ENCODE measurements at places on chromosomes 1 and 21.

DNA sequence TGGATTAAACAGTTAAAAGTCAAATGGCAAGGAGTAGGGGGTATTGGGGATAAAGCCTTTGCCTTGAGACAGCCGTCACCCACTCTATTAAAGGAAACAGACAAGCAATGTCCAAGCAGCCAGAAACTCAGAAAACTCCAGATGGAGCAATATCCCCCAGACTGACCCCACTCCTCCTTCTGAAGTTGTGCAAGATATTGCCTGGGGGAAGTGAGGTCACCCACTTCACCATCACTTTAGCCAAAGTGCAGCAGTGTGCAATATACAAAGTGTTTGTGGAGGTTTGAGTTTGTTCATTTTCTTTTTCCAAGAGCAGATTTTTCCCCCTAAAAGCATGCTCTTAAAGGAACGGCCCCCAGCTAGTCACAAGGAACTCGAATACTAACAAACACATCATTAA, 125.1 kb downstream of the ETS2 start:
- DNase-seq = no peak

- DNase-seq = no peak
These were observed 1298.8 kb downstream of the PLA2G4A start for GRCh38 chr1:188127507-188127906.

GRCh38 chr1:168473126-168473525, 70.7 kb downstream of the XCL2 start:
- DNase-seq = no peak

- DNase-seq = no peak
These were observed 22.1 kb downstream of the BATF3 start for GRCh38 chr1:212677573-212677972.

DNA sequence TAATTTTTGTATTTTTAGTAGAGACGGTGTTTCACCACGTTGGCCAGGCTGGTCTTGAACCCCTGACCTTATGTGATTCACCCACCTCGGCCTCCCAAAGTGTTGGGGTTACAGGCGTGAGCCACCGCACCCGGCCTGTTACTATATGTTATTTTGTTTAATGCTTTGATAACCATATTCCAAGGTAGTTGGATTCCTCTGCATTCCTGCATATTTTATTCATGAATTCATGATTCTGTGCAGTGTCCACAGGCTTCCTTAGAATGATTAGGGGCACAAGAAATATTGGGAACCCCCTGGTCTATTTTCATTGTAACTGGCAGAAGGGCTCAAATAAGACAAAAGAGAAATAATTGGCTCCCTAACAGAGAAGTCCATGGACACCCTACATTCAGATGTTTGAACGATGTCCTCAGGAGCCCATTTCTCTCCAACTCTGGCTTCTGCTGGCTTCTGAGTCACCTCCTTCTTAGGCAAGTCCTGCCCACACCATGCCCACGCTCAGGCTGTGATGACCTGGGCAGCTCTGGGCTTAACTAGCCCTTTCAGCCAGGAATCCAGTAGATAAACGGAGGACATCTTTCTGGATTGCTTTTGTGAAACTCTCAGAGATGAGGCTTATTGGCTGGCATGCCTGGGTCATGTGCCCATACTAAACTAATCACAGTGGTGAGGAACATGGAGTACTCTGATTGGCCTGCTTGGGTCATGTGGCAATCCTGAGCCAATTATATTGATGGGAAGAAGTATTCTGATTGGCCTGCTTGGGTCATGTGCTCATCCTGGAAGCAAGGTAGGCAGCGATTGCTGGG, 32.6 kb downstream of the TNFRSF8 start:
- DNase-seq = peak; percentile 84

DNA sequence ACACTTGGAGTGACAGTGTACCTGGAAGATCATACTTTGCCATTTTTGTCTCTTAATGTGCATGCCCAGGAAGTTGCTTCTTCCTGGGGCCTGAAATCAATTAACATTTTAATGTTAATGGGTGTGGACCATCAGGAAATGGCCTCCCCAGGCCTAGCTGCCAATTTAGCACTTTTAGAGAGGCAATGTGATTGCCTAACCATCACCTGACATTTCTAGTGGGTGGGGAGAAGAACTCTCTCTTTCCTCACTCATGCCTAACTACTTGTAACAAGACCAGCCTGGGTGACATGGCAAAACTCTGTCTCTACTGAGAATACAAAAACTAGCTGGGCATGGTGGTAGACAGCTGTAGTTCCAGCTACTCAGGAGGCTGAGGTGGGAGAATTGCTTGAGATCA, 549.0 kb upstream of the RGS18 start:
- DNase-seq = no peak

DNA sequence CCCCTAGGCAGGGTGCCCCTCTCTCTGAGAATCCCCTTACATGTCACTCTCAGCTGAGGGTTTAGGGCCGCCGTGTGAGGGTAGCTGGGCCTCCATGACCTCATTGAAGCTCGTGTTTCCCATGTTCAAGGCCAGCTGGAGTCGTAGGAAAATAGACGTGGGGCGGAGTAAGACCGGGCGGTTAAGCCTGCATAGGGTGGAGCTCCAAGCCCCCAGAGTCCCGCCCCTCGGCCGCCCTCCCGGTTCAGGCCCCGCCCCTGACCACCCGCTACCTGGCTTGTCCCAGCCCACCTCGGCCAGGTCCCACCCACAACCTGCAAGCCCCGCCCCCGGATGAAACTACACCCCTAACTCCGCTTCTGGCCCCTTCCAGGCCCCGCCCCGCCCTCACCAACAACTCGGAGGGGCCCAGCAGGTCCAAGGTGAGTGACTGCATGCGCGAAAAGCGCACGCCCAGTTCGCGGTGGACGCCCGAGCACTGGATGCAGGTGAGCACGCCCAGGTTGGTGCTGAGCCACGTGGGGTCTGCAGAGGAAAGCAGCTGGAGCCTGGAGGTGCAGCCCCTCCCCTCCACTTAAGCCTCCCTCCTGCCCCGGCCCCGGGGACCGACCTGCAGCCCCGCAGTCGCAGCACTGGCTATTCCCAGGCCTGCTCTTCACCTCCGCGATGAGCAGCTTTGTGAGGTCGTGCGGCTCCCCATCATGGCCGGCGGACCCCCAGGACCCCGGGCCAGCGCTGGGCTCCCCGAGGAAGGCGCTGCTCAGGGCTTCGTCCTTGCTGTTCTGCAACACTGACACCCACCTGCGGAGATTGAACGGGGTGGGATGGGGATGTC, 12.2 kb upstream of the TCEA3 start:
- DNase-seq = peak; percentile 98

- no peak for DNase-seq
These were observed 22.7 kb downstream of the CD55 start for GRCh38 chr1:207344221-207344620.

DNA sequence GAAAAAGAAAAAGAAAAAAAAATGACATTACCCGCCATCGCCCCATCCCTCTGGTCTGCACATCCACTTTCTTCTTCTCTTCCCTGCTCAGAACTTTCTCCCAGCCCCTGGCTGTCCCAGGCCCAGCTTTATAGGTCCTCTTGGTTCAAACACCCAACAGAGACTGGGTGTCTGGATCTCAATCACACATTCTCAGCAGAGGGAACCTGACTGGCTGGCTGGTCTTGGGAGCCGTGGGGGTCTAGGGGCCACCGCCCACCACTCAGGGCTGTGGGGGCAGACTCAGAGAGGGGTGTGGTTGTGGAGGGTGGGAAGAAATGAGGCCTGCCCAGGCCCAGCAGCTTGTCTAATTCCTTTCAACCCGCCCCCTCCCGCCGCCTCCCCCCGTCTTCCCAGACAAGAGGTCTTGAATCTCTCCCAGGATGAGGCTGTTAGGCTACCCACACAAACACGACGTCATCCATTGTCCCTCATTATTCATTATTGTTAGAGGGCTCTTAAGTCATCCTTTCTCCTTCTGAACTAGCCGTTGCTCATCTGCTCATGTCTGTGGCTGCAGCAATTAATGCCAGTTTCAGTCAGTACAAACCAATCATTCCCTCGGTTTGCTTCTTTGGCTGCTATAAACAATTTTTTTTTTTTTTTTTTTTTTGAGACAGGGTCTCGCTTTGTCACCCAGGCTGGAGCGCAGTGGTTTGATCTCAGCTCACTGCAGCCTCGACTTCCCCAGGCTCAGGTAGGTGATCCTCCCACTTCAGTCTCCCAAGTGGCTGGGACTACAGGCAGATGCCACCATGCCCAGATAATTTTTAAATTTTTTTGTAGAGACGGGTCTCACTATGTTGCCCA, 40.6 kb upstream of the CLIC4 start:
- peak; percentile 64 for DNase-seq

GRCh38 chr1:36638268-36638667, 155.6 kb upstream of the CSF3R start:
- no peak for DNase-seq

GRCh38 chr1:60386249-60386648, 312.7 kb upstream of the C1orf87 start:
- DNase-seq = no peak

- DNase-seq = no peak
These were observed 20.7 kb upstream of the S100A2 start for GRCh38 chr1:153586347-153586746.

DNA sequence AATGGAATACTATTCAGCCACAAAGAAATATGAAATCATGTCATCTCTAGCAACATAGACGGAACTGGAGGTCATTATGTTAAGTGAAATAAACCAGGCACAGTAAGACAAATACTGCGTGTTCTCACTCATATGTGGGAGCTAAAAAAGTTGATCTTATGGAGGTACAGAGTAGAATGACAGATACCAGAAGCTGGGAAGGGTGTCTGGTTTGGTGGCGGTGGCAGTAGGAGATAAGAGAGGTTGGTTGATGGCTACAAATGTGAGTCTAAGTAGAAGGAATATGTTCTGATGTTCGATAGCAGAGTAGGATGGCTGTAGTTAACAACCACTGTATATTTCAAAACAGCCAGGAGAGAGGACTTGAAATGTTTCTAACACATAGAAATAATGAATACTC, 121.6 kb downstream of the PLPPR4 start:
- no peak for DNase-seq

DNA sequence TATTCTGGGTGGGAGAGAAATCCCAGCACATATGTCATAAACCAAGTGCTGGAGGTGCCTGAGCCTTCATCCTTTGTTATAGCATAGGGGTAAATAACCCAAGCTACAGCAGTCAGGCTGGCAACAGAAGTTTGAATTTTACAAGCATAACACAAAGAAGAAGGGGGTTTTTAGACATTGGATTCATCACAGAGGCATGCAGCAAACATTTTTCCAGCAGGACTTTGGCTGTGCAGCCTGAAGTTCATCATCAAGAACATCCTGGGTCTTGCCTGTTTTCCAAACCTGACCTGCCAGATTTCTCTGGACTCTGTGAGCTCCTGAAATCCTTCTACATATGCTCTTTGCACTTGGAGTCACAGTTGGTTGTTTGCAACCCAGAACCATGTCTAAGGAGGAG, 16.2 kb downstream of the PTGER3 start:
- DNase-seq = no peak

GRCh38 chr1:56539520-56539931, 39.8 kb downstream of the PLPP3 start:
- DNase-seq = no peak

DNA sequence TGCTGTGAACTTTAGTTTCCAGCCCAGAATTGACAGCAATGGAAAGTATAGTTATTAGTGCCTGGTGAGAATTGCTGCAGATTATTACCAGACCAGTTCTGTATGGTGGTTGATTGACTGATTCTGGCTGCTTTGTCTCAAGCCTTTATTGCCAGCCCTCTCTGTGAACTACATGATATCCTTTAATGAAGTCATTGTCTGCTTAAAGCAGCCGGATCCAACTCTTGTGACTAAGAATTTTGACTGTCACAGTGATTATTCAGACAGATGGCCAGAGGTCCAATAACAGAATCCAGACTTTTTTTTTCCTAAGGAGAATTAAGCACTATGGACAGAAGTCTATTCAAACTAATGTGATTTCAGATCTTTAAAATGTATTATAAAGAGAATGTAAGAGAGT, 1548.6 kb upstream of the B3GALT2 start:
- DNase-seq = no peak

DNA sequence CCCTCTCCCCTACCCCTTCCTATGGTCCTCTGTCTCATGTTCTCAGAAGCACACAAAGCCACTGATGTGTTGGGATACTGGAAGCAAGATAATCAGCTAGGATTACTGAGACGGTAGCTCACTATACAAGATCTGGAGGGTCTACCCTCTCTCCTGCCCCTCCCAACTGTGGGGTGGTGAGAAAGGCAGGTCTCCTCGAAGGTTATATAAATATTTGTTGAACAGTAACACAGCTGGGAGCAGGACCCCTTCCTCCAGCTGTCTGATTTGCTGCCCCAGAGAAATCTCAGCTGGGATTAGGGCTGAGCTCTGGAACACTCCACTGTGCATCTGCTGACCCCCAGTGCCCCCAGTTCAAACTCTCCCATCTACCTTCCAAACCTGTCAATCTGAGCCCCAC, 94.2 kb upstream of the IPO9 start:
- no peak for DNase-seq

DNA sequence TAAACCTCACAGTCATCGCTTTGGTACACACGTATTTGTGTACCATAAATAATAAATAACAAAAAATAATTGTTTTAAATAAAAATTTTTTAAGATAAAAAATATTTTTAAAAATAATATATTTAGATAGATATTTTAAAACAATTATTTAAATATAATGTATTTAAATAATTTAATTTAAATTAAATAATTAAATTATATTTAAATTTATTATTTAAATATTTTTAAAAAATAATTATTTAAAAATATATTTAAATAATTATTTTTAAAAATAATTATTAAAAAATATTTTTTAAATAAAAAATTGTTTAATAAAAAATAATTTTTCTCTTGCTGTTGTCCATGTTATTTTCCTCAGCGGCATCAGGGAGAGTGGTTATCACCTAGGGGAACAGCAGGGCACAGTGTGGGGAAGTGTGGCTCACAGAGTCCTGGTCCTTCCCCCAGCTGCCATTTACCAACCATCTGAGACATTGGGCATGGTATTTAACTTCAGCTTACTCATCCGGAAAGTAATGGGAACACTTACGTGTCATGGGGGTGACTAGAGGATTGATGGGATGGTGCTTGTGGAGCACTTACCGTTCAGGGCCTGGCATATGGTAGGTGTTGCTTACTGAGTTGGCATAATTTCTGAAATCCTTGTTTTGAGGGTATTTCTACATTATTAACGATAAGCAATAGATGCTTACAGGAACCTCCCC, 92.9 kb upstream of the TSPAN2 start:
- DNase-seq = no peak

GRCh38 chr1:115978292-115978941, 2.1 kb downstream of the SLC22A15 start:
- DNase-seq = no peak

DNA sequence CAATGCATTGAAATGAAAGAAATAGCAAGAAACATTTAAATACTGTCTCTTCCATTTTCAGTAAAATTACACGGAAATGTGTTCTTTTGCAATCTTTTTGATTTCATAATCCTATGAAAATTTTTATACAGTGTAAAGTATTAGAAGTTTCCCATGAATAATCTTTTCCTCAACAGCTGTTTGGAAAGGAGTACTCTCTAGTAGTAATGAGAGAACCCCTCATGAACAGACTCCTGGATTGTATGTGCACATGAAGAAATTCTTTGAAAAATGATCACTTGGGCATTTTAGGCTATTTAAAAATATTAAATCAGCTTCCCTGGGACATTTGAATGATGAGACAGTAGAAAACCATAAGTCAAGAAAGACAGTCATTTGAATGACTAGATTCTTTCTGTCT, 64.4 kb downstream of the LHX9 start:
- no peak for DNase-seq
